ENCODE measurements at places on chromosomes 4 and X.

GRCh38 chr4:103429283-103429682 is 231.1 kb upstream of the CENPE start:
- no peaks in the 10 kb centered on the region for H3K27me3 ChIP-seq
- no peaks in the 10 kb centered on the region for H3K36me3 ChIP-seq
- H3K4me3 ChIP-seq: no peak overlapping the region
- peak; percentile 21 for DNase-seq
- H3K27ac ChIP-seq: no peak overlapping the region

GRCh38 chr4:1409079-1409478 is 2.8 kb upstream of the NKX1-1 start:
- no peak for DNase-seq
- peaks cover 2% of the 10 kb centered on the region for H3K4me1 ChIP-seq
- H3K36me3 ChIP-seq: peaks cover 7% of the 10 kb centered on the region
- no peak overlapping the region for H3K4me3 ChIP-seq
- no peak overlapping the region for H3K27ac ChIP-seq

DNA sequence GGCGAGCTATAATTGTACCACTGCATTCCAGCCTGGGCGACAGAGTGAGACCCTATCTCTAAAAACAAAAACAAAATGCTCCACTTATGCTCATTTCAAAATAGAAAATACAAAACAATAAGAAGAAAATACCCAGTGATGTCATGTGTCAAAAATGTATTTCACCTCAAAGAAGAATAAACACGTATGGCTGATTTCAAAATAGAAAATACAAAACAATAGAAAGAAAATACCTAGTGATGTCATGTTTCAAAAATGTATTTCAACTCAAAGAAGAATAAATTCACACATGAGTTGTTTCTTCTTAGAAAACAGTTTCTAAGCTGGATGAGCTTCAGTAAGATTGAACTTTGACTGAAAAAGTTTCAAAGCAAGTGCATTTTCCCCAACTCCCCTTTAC is 20.3 kb upstream of the PDCL2 start:
- peaks cover 5% of the 10 kb centered on the region for H3K4me1 ChIP-seq
- no peak overlapping the region for H3K4me3 ChIP-seq
- peaks cover 4% of the 10 kb centered on the region for H3K27me3 ChIP-seq
- H3K27ac ChIP-seq: no peak overlapping the region

GRCh38 chr4:133136833-133137232 is 12.3 kb upstream of the PCDH10 start:
- H3K27ac ChIP-seq: no peak overlapping the region
- H3K36me3 ChIP-seq: no peaks in the 10 kb centered on the region
- no peaks in the 10 kb centered on the region for H3K4me1 ChIP-seq
- no peak for DNase-seq

GRCh38 chrX:150436195-150436594 is 73.1 kb downstream of the MAMLD1 start:
- no peak for DNase-seq
- peaks cover 4% of the 10 kb centered on the region for H3K36me3 ChIP-seq
- peaks cover 12% of the 10 kb centered on the region for H3K27me3 ChIP-seq
- H3K4me3 ChIP-seq: no peak overlapping the region
- H3K27ac ChIP-seq: no peak overlapping the region

GRCh38 chrX:102950908-102951866 is 14.1 kb downstream of the RAB40AL start:
- H3K27ac ChIP-seq: no peak overlapping the region
- no peaks in the 10 kb centered on the region for H3K36me3 ChIP-seq
- H3K27me3 ChIP-seq: peaks cover 4% of the 10 kb centered on the region
- H3K4me1 ChIP-seq: peaks cover 4% of the 10 kb centered on the region

DNA sequence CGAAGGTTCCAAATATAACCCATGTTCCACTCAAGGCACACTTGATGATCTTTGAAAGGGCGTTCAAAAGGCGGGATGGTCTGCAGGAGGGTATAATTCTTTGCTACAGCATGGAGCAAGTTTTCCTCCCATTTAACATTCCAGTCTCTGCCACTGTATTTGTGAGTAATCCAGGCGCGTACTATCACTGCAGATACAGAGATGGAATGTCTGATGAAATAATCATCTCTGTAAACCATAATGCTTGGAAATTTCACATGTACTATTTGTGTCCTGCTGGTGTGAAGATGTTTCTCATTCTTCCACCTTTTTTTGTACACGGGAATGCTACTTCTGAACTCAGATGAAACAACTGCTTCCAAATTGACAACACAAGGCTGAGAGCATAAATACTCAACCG is 15.5 kb downstream of the SEL1L3 start:
- peaks cover 51% of the 10 kb centered on the region for H3K4me1 ChIP-seq
- H3K36me3 ChIP-seq: peaks cover 29% of the 10 kb centered on the region
- H3K27ac ChIP-seq: no peak overlapping the region
- H3K27me3 ChIP-seq: no peaks in the 10 kb centered on the region

- H3K27me3 ChIP-seq: no peaks in the 10 kb centered on the region
- H3K27ac ChIP-seq: no peak overlapping the region
- H3K36me3 ChIP-seq: no peaks in the 10 kb centered on the region
- DNase-seq: no peak
- no peak overlapping the region for H3K4me3 ChIP-seq
Observed at GRCh38 chr4:20764366-20764992, 64.2 kb downstream of the PACRGL start.
